ENCODE measurements at places on chromosomes 3 and 15.

DNA sequence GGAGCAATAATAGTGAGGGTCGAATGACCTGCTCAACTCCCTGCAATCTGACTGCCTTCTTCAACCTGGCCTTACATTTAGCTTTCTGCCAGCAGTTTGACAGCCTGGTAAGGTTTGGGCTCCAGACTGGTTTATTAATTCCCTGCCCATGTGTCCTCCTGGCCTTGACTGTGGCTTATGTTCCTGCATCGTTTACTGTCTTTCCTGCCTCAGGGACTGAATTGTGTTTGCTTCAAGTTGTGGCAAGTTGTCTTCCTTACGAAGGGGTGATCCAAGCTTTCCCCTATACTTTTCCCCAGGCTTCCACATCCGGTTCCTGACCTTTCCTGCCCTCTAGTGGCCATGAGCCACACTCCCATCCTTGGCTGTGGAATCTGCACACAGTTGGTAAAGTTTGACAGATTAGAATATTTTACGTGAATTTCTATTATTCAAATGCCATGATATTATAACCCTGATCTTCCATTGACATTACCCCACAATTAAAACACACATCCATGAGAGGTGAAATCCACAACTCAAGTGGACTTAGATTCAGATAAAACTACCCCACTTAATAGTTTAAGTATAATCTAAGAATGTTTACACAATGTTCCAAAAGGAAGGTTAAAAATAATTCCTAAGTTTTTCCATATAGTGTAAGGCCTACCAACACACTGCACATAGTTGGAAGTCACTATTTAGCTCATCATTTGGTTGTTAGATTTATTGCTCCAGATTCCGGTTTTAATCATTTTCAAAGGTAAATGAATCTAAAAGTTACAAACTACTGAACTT, 95.7 kb downstream of the NEDD4 start:
- DNase-seq = peak; percentile 15

- no peak for DNase-seq
Measured at GRCh38 chr3:150384296-150385212, 23.5 kb upstream of the TSC22D2 start.

- no peak for DNase-seq
Measured at GRCh38 chr3:88632226-88632625, 475.2 kb upstream of the EPHA3 start.

- DNase-seq = peak; percentile 48
Measured at GRCh38 chr15:74269362-74270035, 33.4 kb downstream of the CCDC33 start.

GRCh38 chr3:99637368-99638111, 854 bp upstream of the COL8A1 start:
- DNase-seq = no peak

Measured in NCI-H2081 treated with DMSO at 0.1 percent for 48 hours (cell line).